ENCODE measurements at places on chromosomes 16 and 17. TPM values are rescaled to one million over a fixed set of nuclear protein-coding genes. Genes with fewer than 3 reads are reported as not detected.

RHBDL3 gene
- polyA plus RNA-seq: 1.8 TPM

PERCC1 gene
- polyA plus RNA-seq: not detected

SPNS3 gene
- 4.9 TPM for polyA plus RNA-seq

VEZF1 gene
- 105 TPM for polyA plus RNA-seq

TTLL6 gene
- 0.40 TPM for polyA plus RNA-seq

ABCC12 gene
- 0.05 TPM for polyA plus RNA-seq

MT1F gene
- polyA plus RNA-seq: 43.8 TPM

TUBD1 gene
- polyA plus RNA-seq: 15.9 TPM

LRRC37B gene
- 28.6 TPM for polyA plus RNA-seq

TVP23A gene
- 4.7 TPM for polyA plus RNA-seq

DNAAF1 gene
- polyA plus RNA-seq: 2.7 TPM

GRCh38 chr16:22098405-22099255 is 6.3 kb downstream of the VWA3A start:
- DNase-seq: no peak

DNA sequence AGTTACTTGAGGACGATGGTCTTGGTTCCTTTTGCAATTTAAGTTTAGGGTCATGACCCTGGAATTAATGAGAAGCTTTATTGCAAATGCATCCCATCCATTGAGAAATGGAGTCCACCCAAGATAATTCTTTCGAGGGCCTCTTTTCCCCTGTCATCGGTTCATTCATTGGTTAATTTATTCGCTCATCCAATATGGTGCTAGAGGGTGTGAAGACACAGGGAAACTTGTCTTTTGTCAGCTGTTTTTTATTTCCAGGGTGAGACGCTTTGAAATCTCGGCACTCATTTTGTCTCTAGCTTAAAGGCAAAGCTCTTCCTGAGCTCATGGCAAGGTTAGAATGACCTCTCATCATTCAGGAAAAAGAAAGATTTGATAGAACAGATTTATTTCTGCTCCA is 464.2 kb upstream of the EEF2KMT start:
- no peak for DNase-seq

GRCh38 chr17:41096055-41096454 is 1.9 kb downstream of the KRTAP4-8 start:
- DNase-seq: no peak

GRCh38 chr17:71383091-71383490 is 737.7 kb upstream of the SOX9 start:
- DNase-seq: no peak

DNA sequence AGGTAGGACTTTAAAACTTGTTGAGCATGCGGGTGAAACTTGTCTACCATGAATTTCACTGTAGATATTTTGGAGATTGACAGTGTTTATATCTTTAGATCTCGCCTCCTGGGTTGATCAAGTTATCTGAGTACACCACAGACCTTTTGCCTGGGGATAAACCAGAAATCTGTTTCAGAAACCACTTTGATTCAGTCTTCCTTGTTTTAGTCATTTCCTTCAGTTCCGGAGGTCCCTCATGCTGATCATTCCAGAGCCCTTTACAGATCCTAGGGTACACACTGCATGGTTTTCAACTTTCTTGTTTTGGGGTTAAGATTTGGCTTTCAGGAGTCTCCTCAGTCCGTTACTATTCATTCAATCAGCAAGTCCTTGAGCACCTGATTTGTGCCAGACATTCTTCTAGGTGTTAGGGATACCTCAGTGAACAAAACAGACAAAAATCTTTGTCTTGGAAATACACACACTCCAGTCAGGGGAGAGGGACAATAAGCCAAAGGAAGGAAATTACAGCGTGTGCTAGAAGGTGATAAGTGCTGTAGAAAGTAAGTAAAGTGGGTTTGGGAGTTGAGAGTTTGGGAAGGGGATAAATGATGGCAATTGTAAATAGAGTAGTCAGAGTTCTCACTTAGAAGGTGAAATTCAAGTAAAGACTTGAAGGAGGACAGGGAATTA is 12.2 kb downstream of the NOD2 start:
- DNase-seq: no peak

GRCh38 chr17:1762233-1762900 is 507 bp downstream of the SERPINF1 start:
- no peak for DNase-seq

GRCh38 chr16:85851034-85851785 is 47.8 kb upstream of the IRF8 start:
- no peak for DNase-seq

DNA sequence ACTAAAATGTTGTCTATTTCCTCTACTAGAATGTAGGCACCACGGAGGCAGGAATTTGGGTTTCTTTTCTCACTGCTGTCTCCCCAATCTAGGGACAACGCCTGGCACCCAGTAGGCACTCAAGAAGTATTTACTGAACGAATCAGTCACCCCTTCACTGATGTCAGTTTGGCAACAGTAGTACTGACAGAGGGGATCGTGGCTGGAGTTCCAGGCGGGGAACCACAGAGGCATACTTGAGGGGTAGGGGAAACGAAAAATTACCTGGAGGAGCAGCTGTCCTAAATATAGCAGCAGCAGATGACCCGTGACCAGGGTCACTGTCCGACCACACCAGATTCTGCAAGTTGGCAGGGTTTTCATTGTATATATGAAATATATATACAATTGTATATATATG is 33.3 kb downstream of the TRIM25 start:
- no peak for DNase-seq

- DNase-seq: no peak
Measured at GRCh38 chr17:39243155-39243554, 17.4 kb upstream of the STAC2 start.

DNA sequence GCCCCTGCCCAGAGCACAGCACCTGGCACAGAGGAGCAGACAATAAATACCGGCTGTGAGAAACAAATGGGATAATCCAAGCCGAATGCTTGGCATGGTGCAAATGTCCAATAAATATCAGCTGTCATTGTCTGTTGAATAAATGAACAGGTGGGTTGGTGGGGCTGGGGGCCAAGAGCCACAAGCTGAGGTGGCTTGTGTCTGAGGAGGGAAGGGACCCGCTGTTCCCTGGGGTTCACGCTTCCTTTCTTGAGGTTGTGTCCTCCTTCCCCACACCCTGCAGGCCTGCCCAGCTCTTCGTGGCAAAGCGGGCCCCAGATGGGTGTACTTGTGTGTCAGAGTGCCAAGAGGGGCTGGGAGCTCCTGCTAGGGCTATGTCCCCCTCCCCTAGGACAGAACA is 38.6 kb downstream of the ARHGAP27 start:
- DNase-seq: no peak

- no peak for DNase-seq
Measured at GRCh38 chr16:78836802-78837491, 737.5 kb downstream of the WWOX start.

DNA sequence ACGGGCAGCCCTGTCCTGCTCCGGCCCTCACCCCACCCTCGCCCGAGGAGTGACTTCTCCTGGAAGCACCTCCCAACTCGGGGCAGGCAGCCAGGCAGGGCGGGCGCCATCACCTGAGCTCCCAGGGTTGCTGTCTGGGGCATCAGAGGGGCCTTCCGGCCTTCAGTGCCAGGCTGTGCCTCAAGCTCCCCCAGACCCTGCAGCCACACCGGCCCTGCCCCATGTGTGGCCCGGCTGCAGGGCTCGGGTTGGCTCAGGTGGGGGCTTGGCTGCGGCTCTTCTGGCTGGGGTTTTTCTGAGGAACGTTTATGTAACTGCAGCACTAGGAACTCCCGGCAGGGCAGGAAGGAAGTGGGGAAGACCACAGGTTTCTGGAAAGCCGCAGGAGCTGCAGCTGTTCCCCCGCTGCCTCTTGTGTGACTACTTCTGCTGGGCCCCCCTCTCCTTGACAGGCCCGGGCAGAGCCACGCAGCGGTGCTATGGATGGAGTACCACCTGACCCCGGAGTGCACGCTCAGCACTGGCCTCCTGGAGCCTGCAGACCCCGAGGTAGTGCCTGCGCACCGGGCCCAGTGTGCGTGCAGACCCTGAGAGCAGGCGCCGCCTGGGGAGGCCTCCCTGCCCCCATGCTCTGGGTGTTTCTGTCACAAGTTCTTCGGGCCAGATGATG is 45.6 kb downstream of the PRMT7 start:
- no peak for DNase-seq

DNA sequence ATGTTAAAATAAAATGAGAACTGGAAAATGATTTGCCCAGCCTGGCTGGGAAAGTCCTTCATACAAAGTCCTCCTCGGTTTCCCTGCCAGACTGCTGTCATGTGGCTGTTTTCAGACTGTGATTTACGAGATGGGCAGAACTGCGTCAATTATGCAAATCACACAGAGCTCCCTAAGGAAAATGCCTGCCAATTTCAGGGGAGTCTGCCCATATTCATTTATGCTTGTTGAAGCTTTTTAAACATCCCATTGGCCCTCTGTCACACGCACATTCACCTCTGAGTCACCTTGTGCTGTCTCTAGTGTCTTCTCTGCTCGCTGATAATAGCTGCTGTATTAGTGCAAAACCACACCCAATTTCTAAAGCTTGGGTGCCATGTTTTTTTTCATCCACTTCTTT is 81.7 kb upstream of the FAM20A start:
- DNase-seq: no peak

GRCh38 chr17:35486920-35487732 is 38.6 kb upstream of the SLFN13 start:
- DNase-seq: no peak

- no peak for DNase-seq
Measured at GRCh38 chr16:86070484-86070883, 171.5 kb downstream of the IRF8 start.

GRCh38 chr16:89132194-89133005 is 38.7 kb downstream of the ACSF3 start:
- no peak for DNase-seq

GRCh38 chr17:52148288-52148968 is 10.1 kb downstream of the CA10 start:
- no peak for DNase-seq

- DNase-seq: no peak
Measured at GRCh38 chr16:66639091-66639885, 34.8 kb downstream of the CMTM3 start.

GRCh38 chr17:78138204-78139060 is 7.8 kb upstream of the C17orf99 start:
- DNase-seq: no peak

DNA sequence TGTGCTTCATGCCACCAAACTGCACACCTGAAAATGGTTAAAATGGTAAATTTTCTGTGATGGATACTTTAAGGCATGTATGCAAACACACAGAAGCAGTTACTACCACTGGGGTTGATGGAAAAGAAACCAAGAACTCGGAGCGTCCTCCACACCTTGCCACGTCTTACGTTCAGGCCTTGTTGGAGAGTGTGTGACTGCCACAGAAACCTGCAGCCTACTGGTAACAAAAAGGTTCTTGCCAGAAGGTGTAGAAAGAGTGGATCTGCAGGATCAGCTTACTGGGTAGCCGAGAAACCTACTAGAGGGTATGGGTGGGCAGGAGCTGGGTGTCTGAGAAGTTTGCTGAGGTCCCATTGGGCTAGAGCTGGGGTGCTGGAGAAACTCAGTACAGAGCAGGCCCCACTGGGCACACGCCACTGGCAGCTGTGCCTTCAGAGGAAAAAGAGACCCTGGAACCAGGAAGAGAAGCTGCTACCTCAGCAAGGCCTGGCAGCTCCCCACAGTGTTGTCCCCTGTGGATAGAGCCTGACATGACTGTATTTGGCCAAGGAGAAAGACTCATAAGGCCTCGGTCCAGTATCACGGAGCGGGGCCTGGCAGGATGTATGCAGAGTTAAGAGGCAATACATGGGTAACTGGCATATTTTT is 204.6 kb downstream of the SEC14L1 start:
- DNase-seq: no peak

DNA sequence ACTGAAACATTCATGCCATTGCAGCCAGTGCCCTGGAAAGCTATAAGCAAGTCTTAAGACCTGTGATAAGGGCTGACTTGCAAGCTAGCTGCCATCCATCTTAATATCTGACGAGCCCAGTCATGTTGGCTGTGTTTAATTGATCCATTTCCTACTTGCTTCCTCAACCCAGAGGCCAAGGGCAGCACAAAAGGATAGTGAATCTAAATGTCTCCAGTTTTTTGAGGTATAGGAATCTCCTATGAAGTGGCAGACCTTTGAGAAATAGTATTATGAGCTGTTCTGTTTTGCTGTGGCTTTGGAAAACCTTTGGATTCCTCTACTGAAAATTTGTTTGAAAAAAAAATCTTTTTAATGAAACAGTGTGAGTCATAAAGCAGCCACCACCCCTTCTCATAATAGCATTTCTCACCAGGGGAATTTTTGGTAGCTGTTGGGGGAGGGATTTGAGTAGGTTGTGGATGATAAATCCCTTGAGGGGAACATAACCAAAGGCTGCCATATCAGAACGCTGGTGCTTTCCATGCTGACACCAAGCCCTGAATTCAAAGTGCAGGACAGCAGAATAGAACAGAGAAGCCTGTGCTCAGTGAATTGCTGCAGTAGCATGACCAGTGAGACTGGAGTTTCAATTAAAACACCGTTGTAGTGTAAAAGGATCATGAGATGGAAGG is 12.9 kb downstream of the ZNRF1 start:
- DNase-seq: no peak

DNA sequence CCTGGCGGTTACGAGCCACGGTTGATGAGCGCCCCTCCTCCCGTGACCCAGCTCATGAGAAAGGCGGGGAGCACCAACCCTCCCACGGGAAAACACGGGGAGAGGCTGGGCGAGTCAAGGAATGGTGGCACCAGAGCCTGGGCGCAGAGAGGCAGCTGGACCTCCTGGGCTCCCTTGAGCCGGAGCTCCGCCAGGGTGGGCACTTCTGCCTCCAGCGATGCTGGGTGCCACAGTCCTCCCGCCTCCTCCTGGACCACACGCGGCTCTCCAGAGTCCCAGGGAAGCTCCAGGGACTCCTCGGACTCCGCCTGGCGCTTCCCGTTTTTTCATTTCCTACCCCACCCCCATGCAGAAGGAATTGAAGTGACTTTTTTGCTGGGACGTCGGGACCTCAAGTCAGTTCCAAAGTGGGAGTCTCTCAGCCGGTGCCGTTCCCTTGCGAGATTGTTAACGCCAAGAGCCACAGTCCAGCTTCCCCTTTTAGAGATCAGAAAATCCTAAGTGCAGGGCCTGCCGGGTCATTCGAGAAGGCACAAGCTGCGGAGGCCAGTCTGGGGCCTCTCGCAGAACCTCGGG is 6.6 kb upstream of the CBX8 start:
- no peak for DNase-seq

Data from left renal cortex interstitium (tissue), 4 donors.